Progenitor cell of endocrine pancreas (in vitro differentiated cells): ENCODE measurements at places on chromosomes 3 and 15. TPM values are rescaled to one million over a fixed set of nuclear protein-coding genes. Genes with fewer than 3 reads are reported as not detected.

GRCh38 chr3:65548848-65549625 is 489.7 kb downstream of the MAGI1 start:
- peak; percentile 33 for DNase-seq

DNA sequence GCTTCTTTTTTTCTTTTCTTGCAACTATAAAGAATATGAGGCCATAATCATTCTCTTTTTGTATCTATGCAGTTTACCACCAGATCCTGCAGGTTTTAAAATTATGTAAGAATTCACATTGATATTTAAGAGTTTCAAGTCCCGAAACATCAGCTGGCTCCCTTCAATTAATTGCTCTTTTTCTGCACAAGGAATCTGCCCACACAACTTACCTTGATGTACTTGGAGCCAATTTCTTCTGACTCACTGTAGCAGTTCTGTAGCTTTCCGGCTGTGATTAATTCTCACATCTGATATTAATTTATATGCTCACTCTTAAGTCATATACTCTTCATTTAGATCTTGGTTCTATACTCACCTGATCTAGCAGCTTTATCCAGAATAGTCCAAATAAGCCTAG is 781.8 kb downstream of the CADM2 start:
- no peak for DNase-seq

The CFAP91 gene
- 63.0 and 75.0 TPM in 2 replicates for total RNA-seq

The KLHL40 gene
- not detected in 2 replicates for total RNA-seq

DNA sequence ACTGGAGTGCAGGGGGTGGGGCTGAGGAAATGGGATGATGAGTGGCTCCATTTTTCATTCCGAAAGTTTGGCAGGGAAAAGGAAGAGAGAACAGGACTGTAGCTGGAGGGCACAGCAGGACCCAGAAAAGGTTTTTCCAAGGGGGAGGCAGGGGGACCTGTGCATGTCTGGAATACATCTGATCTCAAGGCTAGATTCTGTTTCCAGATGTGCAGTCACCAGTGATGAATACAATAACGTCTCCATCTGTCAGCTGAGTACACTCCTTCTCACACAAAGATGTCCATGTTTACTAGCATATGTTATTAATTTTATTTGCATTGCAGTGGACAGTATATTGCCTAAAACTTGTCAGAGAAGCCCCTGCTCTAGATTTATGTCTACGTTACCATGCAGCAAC is 39.9 kb upstream of the PRTG start:
- no peak for DNase-seq

DNA sequence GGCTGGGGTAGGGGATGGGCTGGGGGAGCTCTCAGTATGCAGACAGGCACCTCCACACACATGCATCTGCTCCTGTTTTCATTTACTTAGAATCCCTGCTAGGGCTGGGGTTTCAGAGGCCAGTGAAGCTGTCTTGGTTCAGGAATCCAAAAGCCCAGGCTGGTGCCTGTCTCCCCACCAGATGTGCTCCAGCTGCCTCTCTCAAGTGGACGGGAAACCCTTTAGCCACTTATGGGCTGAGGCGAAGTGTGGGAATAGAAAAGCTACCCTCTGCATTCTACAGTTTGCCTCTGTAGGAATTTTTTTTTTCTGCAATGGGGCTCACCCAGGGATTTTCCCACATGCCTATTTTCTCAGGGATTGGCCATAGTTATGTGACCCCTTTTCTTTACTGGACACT is 72.5 kb downstream of the ATP2B2 start:
- DNase-seq: no peak

GRCh38 chr3:132838477-132838876 is 116.3 kb upstream of the NPHP3 start:
- no peak for DNase-seq

- DNase-seq: no peak
Measured at GRCh38 chr3:17908399-17909191, 166.2 kb upstream of the TBC1D5 start.

GRCh38 chr3:125051715-125052581 is 3.8 kb downstream of the HEG1 start:
- no peak for DNase-seq

The TMEM42 gene
- 13.4 and 13.6 TPM in 2 replicates for total RNA-seq

The VEPH1 gene
- 12.3 and 14.5 TPM in 2 replicates for total RNA-seq

- no peak for DNase-seq
Measured at GRCh38 chr3:194690501-194691372, 5.1 kb downstream of the FAM43A start.

DNA sequence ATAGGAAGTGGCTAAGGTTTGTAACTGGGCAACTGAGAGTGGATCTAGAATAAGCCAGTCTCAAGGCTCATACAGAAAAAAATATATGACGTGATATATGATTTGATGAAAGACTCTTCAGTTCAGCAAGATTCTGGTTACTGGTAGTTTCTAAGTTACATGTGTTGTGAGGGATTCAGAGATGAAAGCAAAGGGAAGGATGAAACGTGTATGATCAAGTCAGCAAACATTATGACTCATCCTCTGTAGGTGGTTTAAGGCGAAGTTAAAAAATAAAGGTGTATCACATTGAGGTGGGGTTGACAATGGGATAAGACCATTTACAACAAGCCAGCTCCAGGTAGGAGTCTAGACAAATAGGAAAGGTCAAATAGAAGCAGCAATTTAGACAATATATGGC is 16.2 kb downstream of the TERC start:
- DNase-seq: no peak

The PARP6 gene
- 131 and 134 TPM in 2 replicates for total RNA-seq

The WNT5A gene
- total RNA-seq: 5.5 and 13.8 TPM in 2 replicates

GRCh38 chr15:79977431-79978054 is 6.5 kb upstream of the BCL2A1 start:
- no peak for DNase-seq

GRCh38 chr3:134615743-134616142 is 35.1 kb downstream of the KY start:
- no peak for DNase-seq

The DNAH12 gene
- 1.1 and 1.2 TPM in 2 replicates for total RNA-seq

The SLC24A5 gene
- not detected in 2 replicates for total RNA-seq

The SNRK gene
- 22.9 and 23.6 TPM in 2 replicates for total RNA-seq

DNA sequence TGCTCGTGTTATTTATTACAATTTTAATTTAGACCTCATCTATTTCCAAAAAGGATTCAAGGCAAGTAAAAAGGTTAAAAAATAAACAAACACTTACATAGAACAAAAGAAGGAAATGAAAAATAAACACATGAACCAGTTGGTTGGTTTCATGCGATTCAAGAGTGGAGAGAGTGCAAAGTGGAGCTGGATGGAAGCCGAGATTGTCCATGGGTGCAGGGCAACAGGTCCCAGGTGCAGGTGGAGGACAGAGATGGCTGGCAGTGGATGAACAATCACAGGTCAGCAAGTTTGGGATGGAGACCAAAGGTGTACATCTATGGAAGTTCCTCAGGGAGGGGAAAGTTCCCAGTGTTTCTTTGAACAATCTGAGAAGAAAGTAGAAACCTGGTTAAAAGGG is 11.6 kb upstream of the SEMA5B start:
- no peak for DNase-seq

The MYZAP gene
- 11.5 and 11.9 TPM in 2 replicates for total RNA-seq

GRCh38 chr3:83559082-83559481 is 1399.7 kb upstream of the CADM2 start:
- no peak for DNase-seq

DNA sequence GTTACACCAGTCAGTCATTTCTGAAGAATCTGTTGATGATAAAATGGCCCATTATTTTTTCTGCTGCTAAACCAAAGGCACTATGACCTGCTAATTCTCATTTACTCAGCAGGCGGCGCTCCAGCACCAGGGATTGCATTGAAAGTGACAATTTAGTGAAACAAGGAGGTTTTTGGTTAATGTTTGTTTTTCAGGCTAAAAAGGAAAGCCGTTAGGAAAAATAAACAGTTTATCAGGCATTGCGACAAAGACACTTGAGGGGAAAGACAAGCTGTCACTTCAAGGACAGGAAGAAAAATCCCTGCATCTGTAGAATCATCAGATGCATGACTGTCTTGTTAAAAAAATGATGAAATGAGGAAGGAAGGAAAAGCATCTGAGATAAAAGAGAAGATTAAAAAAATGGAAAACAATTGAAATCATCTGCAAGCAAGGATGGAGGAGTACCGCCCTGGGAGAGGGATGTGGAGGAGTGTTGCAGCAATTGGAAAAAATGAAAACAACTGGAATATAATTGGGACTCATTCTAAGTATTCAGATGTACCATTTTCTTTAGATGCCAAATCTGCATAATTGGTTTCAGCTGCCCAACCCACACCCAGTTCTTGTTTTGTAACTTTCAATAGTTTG is 54.0 kb downstream of the NR1D2 start:
- peak; percentile 68 for DNase-seq

The GOLGA8M gene
- total RNA-seq: 0.18 TPM in 1 of 2 replicates, not detected in the other

The KY gene
- total RNA-seq: not detected in 2 replicates

The DUSP7 gene
- total RNA-seq: 10.1 and 10.3 TPM in 2 replicates

DNA sequence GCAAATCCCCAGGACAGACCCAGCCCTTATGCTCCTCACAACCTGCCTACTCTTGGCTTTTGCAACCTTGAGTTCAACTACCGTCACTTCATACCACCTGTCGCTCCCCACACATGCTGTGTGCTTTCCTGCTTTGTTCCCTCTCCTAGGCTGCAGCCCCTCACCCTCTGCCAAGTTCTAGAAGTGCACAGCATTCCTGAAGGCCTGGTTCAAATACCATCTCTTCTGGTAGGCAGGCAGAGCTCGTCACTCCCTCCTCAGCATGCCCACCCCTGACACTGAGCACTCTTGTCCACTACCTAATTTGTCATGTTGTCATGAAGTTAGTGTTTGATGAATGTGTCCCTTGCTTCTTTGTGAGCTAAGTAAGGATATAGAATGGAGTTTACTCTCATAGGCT is 129.6 kb downstream of the SEMA6D start:
- no peak for DNase-seq

DNA sequence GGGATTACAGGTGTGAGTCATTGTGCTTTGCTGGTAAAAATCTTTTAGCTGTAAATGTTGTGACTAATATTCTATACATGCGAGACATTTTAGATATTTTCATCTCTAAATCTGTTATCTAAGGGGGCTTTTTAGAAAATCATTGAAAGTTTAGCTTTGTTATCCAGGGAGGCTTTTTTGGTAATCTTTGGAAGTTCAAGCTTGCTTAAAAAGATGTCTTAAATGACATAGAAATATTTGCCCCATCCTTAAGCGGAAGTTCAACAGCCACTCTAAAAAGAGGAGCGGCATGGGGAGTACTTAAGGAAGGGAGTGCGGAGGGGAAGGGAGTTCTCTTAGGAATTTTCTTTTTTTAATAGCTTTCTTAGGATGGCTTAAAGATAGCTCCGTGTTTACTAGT is 26.1 kb downstream of the DNAJC13 start:
- DNase-seq: no peak

The EFCAB12 gene
- 6.6 and 6.8 TPM in 2 replicates for total RNA-seq

The SMCO1 gene
- total RNA-seq: not detected in 2 replicates

DNA sequence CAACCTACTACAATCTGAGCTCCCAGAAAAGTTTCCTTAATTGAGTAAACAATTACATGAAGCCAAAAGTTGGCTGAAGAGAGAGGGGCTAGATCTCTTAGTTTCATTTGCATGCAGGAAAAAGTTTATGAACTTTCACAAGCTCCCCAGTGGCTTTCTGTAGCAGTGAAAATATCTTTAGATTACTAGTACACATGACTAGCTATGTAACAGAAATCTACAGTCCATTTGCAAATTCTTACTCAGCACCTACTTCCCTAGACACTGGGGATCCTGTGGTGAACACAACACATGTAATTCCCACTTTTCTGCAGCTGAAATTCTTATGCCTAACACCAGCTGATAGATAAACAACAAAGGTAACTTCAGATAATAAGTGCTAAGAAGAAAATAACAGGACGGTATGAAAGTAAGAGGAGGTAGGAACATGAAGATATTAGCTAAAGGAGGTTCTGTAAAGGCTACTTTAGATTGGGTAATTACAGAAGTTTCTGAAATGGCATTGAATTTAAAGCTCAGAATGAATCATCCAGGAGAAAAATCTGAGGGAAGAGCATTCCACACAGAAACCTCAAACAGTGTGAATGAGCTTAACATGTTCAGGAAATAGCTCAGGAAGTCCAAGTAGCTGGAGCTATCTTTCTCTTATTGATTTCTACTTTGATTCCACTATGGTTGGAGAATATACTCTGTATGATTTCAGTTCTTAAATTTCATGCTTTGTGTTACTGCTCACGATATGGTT is 204.8 kb downstream of the MAGI1 start:
- DNase-seq: no peak

The SPG21 gene
- 101 and 103 TPM in 2 replicates for total RNA-seq

The GCHFR gene
- total RNA-seq: 30.6 and 32.1 TPM in 2 replicates

DNA sequence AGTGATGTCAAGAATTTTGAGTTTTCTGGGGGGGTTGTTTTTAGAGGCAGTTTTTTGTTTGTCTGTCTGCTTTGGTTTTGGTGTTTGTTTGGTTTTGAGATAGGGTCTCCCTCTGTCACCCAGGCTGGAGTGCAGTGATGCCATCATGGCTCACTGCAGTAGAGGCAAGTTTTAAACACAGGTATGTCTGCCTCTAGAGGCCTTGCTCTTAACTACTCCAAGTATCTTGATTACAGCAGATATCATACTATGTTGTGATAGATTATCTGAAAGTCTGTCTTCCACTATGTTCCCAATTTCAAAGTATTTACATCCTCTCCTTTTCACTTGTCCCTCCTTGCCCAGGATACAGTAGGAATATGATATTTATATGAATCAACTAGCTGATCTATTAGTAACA is 57.7 kb downstream of the ERC2 start:
- no peak for DNase-seq

The CSPG4 gene
- 0.41 and 0.51 TPM in 2 replicates for total RNA-seq

DNA sequence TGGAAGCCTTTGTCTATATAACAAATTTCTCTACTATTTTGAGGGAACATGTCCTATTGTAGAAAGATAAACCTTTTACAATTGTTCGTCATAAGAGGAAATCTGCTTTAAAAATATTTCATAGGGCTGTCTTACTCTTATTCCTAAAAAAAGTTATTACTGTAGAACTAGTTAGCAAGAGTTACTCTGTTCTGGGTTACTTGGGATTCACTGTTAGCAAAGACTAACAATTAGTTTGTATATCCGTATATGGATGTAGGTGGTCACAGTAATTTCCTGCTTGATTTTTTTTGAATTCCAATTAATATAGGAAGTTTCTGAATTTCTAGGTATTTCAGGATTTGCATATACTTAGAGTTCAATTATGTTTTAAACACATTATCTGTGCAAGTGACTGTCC is 413.5 kb downstream of the RBMS3 start:
- DNase-seq: no peak

GRCh38 chr3:44001072-44001471 is 240.6 kb upstream of the TOPAZ1 start:
- DNase-seq: no peak

DNA sequence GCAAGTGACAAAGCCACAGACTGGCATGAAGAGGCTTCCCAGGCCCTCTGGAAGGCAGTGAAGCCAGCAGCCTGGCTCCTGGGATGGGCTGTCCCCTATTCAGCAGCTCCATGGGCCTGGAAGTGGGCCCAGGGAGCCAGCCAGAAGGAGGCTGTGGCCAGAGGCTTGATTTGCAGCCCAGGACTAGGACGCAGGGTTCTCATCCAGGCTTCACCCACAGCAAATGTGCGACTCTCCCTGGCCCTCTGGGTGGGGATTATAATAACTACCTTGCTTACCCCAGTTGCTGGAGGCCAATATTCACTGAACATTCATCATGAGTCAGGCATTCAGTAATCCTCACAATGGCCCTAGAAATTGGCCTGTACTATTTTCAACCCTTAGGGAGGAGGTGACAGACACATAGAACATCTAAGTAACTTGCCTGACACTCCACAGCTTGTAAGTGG is 24.6 kb upstream of the SRP14 start:
- DNase-seq: no peak

The CHSY1 gene
- 33.2 and 36.7 TPM in 2 replicates for total RNA-seq
